ENCODE measurements at places on chromosomes 3 and 15.

DNA sequence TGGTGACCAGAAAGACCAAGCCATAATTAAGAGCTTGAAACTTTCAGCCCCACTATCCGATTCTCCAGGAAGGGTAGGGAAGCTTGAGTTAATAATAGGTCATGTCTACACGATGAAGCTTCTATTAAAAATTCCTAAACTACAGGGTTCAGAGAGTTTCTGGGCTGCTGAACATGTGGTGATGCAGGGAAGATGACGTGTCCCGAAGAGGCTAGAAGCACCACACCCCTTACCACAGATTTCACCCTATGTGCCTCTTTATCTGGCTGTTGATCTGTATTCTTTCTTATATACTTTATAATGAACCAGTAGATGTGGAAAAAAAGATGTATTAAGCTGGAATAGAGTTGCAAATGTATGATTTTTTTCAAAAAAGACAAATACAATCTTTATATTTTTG is 473.4 kb downstream of the NLGN1 start:
- no peak for DNase-seq

GRCh38 chr3:134079111-134079547 is 49.4 kb upstream of the SLCO2A1 start:
- DNase-seq = no peak

GRCh38 chr3:141405025-141405424 is 36.7 kb downstream of the ZBTB38 start:
- no peak for DNase-seq

GRCh38 chr15:71575474-71576045 is 234.8 kb upstream of the NR2E3 start:
- no peak for DNase-seq

Measured in GM04503 (cell line).